ENCODE measurements at places on chromosomes 4 and X.
A peak's percentile ranks its signal among the peaks of the same experiment; 100 is the strongest.

DNA sequence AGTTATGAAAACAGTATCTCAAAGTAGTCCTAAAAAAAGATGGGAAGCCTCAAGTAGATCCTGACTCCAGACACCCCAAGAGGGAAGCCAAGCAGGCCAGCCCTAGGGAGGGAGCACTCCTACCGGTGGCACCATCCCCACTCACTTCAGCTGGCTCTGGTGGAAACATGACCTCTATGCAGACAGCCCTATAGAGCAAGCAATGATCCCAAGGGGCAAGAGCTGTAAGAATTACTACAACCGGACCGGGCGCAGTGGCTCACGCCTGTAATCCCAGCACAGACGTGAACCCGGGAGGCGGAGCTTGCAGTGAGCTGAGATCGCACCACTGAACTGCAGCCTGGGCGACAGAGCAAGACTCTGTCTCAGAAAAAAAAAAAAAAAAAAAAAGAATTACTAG is 5.7 kb downstream of the LETM1 start:
- no peak for DNase-seq

DNA sequence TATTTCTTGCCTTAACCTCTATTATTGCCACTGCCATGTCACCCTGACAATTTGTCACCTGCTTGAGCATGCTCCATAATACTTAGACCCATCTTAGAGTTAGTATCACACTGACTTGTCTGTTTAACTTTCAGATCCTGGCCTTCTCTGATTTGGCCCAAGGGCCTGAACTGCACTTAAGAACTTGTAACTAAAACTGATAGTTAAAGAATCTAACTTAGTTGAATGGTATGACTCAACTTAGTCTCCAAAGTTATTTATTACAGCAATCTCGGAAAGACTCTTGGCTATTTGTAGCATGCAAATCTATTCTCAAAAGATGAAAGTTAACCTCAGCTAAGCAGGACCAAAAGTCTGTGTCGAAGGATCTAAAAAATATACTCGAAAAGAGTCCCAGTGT is 72.3 kb downstream of the IGSF1 start:
- DNase-seq, result no peak

- no peak for DNase-seq
Measured at GRCh38 chrX:10120331-10120730, 36.4 kb upstream of the CLCN4 start.

GRCh38 chr4:83174844-83175414 is 60.4 kb upstream of the PLAC8 start:
- no peak for DNase-seq

GRCh38 chrX:26352891-26353430 is 137.0 kb downstream of the MAGEB5 start:
- DNase-seq, result no peak

GRCh38 chr4:107996949-107997788 is 7.5 kb downstream of the HADH start:
- no peak for DNase-seq

DNA sequence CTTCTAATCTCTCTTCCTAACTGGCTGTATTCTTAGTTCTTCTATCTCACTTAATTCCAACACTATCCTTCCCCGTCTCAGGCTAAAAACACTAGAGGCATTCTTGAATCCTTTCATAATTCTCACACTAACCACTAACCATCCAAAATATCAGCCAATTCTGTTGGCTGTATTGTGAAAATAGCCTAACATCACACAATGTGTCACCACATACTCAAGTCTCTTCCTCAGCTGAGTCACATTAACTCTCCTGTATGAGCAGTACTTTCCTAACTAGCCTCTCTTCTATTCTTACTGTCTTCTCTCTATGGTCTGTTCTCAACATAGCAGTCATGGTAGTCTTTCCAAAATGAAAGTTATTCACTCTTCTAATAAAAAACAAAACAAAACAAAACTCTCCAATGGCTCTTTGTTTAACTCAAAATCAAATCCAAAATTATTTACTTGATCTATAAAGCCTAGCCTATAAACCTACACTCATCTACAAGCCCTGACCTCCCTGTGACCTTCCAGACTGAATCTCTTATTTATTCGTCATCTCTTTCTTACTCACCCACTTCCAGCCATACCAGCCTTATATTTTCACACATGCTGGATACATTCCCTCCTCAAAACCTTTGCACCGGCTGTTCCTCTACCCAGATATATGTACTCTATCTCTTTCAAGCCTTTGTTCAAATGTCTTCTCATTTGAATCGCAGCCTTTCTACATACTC is 445.9 kb downstream of the TLL1 start:
- no peak for DNase-seq

GRCh38 chr4:36283912-36284465 is 2.6 kb downstream of the DTHD1 start:
- DNase-seq, result no peak

- DNase-seq, result no peak
Measured at GRCh38 chrX:155893521-155893920, 12.4 kb downstream of the VAMP7 start.

DNA sequence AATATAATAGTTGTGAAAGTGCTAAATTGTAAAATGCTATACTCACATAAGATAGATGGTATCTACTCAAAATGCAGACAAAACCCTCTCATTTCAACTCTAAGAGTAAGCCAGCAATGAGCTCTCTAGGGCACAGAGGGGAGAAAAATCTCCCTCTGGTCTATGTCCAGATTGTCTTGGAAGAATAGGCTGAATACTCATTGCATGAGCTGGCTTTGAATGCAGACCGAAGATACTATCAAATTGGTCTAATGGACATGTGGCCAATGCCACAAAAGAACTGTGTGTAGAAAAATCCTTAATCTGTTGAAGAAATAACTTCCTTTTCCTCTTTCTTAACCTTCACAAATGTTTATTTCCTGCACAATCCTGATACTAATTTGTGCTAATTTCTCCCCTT is 3.5 kb downstream of the ZXDA start:
- DNase-seq, result no peak

- DNase-seq, result no peak
Measured at GRCh38 chr4:41179498-41180195, 34.7 kb downstream of the APBB2 start.

GRCh38 chr4:158991534-158992155 is 111.2 kb upstream of the RAPGEF2 start:
- DNase-seq, result no peak

- DNase-seq, result no peak
Measured at GRCh38 chr4:180635281-180635680, 1607.9 kb upstream of the TENM3 start.

GRCh38 chr4:102596532-102596931 is 95.4 kb downstream of the NFKB1 start:
- DNase-seq, result no peak

DNA sequence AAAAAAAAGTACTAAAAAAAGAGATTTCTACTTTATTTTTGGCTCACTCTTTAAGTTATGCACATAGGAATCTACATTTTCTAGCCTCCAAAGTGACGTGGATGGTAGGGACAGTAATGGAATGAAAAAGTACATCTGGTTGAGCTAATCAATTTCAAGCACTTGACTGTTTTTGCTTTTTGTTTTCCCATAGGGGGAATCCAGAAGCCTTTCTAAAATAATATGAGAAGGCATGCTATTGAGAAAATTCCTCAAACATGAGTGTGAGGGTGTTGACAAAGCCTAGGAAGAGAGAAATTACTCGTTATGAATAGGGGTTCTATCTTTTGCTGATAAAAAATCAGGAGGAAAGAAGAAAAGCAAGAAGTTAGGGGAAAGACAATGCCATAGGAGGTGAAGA is 242.5 kb upstream of the PUDP start:
- DNase-seq, result no peak

GRCh38 chrX:129781134-129781672 is 1.5 kb downstream of the SASH3 start:
- DNase-seq, result peak; percentile 84

DNA sequence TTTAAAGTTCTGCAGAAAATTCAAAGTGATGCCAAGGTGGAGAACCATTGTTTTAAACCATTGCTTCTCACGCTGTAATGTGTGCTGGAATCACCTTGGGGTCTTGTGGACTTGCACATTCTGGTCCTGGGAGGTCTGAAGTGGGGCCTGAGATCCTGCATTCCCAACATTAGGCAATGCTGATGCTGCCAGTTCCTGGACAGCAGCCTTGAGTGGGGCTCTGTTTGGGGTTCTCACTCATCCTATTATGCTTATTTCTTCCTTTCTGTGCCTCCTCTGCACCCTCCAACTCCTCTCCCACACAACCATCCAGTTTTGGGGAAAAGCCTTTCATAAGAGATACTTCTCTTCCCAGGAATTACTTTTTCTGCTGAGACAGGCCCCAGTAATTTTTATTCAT is 44.2 kb upstream of the RASSF6 start:
- no peak for DNase-seq

GRCh38 chr4:152392079-152392478 is 143.8 kb downstream of the FBXW7 start:
- DNase-seq, result no peak

GRCh38 chr4:75671802-75672421 is 1.3 kb downstream of the G3BP2 start:
- DNase-seq, result no peak

DNA sequence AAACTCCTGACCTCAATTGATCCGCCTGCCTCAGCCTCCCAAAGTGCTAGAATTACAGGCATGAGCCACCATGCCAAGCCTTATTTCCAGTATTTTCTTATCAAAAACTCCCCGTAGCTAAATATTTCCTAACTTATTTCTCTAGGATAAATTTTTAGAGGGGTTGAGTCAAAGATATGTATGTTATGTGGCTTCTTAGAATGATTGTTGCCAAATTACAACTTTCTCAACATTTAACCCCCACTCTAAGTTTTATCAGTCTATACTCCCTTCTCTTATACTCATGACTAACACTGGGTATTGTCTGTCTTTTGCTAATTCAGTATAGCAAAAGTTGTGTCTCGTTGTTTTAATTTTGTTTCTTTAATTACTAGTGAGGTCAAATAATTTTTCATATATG is 187.7 kb upstream of the LNX1 start:
- DNase-seq, result no peak

DNA sequence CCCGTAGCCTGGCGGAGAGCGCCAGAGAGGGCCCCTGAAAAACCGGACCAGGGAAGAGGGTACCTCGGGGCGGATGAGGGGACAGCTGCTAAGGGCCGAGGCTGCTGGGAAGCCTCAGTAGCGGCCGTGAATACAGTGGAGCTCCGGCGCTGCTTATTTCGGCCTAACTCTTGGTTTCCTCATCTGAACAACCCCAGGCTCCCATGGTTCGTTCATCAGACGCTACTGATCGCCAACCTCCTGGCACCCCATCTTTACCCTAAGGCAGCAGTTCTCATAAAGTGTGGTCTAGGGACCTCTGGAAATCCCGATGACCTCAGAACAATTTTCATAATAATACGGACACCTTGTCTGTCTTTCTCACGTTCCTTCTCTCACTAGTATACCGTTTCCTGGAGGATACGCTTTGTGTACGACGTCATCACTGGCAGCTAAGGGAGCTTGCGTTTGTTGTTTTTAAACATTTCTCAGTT is 645 bp upstream of the RAB28 start:
- DNase-seq, result no peak

GRCh38 chr4:40434126-40434687 is 99.1 kb downstream of the CHRNA9 start:
- no peak for DNase-seq

DNA sequence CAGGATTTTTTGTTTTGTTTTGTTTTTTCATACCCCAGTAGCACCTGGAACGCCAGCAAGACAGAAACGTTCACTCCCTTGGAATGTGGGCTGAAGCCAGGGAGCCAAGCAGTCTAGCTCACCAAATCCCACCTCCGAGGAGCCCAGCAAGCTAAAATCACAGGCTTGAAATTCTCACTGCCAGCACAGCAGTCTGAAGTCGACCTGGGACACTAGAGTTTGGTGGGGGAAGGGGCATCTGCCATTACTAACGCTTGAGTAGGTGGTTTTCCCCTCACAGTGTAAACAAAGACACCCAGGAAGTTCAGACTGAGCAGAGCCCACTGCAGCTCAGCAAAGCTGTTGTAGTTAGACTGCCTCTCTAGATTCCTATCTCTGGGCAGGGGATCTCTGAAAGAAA is 99.6 kb upstream of the FGF16 start:
- DNase-seq, result no peak

GRCh38 chr4:125097729-125098128 is 217.0 kb upstream of the FAT4 start:
- DNase-seq, result no peak

GRCh38 chr4:17854036-17854435 is 43.3 kb downstream of the NCAPG start:
- no peak for DNase-seq

GRCh38 chr4:150310159-150310895 is 232.1 kb downstream of the DCLK2 start:
- no peak for DNase-seq

DNA sequence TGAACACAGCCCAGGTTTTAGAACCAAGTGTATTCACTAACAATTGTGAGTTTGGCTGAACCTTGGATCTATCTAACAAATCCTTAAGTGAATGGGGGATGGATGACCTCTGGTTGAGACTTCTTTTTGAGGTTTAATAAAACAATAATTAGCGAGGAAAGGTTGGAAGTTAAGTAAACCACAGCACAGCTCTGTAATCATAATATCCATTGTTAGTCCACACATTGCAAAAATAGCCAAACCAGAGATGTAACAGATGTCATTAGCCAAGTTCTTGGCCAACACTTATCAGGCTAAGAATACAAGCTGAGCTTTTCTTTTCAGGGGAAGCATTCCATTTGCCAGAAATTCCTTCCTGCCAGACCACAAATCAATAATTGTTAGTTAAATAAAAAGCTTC is 59.1 kb downstream of the FREM3 start:
- DNase-seq, result no peak

DNA sequence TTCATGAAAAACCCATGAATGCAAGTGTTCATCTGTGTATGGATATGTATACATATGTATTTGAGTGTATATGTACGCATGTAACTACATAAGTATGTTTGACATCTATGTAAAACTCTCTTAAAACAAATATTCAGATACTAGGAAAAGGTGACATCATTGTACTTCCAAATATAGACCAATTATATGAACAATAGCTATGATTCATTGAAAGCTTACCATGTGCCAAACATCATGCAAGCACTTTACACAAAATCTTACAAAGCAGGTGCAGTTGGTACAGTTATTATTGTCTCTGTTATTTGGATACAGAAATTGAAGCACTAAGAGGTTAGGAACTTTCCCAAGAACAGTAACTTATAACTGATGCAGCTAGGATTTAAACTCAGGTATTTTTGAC is 21.4 kb downstream of the MAGEB17 start:
- DNase-seq, result no peak

DNA sequence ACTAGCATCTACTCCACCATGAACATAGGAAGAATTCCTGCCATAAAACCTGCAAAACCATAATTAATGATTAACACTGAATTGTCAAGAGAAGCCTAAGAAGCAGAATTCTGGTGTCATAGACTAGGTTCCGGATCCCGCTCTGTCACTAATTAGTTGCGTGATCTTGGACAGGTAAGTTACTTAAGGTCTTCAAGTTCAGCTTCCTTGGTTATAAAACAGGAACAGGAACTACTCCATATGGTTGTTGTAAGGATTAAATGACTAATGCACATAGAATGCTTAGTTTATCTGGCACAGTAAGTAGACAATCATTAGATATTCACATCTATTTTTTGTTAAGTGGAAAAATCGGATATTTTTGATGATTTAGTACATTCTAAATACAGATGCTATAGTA is 14.3 kb downstream of the G3BP2 start:
- no peak for DNase-seq

GRCh38 chr4:34644579-34645115 is 1599.7 kb downstream of the ARAP2 start:
- no peak for DNase-seq

Data from activated CD8-positive, alpha-beta memory T cell treated with anti-CD3 and anti-CD28 coated beads for 24 hours (primary cell).